Neural progenitor cell (in vitro differentiated cells): ENCODE measurements at places on chromosomes 6 and 20.

DNA sequence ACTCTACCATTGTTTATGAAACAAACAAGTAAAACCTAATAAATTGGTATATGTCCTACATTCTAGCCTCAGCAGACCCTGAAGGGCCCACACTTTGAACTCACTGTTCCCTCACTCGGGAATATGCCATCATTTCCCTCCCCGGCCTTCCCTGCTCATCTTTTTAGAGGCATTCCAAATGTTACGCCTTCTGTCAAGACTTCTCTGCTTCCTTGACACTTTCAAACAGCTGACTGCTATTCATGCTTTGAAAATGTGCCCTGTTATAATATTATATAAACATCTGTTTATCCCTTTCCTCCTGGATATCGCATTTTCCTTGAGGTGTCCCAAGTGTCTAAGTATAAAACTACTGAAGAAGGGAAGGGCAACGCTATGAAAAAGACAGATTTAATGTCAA, 249.5 kb upstream of the THEMIS start:
- DNase-seq, result no peak

DNA sequence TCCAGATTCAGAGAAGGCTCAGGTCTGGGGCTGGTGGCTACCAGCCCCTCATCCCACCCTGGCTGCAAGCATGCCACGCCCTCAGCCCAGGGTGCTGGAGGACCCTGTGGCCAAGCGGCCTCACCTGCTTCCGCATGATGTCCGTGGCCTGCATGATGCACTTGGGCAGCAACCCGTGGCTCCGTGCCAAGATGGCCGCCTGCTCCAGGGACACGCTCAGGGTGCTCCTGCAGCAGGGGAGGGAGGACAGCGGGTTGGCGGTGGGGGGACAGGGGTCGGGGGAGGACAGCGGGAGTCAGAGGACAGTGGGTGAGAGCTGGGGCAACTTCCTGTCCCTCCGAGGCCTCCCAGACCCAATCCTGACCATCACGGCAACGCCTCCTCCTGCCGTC, 200.1 kb downstream of the PREX1 start:
- no peak for DNase-seq

GRCh38 chr6:18186033-18186432, 30.8 kb downstream of the KDM1B start:
- DNase-seq, result peak; percentile 28

- no peak for DNase-seq
These were observed 5.8 kb upstream of the PLTP start for GRCh38 chr20:45917790-45918141.

DNA sequence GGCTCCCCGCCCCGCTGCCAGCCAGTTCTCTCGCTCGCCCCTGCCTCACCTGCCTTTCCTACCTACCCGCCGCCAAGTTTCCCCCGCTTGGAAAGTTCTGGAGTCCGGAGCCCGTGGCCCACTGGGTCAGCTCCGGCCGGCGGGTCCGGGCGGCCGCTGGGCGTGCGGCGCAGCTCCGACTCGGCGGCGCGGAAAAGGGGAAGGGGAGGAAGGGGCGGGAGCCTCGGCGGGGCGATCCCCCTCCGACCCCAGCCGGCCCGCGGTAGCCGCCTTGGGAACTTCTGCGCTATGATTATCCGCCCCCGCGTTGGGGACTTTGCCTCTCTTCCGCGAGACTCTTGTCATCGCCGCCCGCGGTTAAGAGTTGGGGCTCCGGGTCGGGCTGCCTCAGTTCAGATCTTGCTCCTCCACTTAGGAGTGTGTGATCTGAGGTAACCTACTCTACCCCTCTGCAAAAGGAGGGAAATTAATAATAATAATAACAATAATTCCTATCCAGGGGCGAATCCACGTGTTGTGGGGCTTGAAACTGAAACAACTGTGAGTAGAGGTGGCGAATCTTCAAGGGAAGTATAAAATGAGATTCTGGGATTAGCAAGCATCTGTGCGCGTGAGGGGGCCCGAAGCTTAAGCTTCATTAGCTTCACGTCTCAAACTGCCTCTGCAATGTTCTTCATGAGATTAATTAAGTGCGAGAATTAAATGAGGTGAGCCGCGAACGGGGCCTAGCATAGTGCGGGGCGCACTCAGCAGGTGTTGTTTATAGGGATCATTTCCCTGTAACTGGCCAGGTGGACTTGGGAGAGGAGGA, 30.8 kb downstream of the SF3B5 start:
- DNase-seq, result peak; percentile 70

DNA sequence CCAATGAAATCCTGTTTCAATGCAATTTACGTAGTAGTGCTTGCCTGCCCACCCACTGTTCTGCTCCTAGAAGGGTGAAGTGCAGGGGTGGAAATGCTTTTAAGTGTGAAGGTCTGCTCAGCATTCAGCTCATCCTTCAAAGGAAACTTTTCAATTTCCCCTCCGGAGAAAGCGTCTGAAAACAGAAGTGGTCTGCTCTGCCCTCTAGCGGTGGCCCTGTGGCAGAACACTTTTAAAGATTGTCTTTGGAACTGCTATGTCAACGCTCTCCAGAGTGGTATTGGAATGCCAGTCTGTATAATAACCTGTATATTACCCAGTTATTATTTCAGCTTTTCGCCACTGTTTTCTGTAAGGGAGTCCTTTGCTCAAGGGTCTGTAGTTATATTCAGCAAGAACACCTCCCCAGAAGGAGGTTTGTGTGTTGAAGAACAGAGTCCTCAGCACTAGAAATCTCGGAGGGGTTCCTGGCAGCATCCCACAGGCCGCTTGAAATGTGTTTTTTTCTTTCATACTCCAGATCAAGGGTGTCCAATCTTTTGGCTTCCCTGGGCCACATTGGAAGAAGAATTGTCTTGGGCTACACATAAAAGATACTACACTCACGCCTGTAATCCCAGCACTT, 63.1 kb upstream of the KLHL31 start:
- DNase-seq, result peak; percentile 66

- no peak for DNase-seq
These were observed 3.1 kb downstream of the YTHDF1 start for GRCh38 chr20:63212792-63213191.

- DNase-seq, result no peak
These were observed 76.5 kb upstream of the TMEM170B start for GRCh38 chr6:11460837-11461661.

- DNase-seq, result no peak
These were observed 11.9 kb downstream of the DNPH1 start for GRCh38 chr6:43217351-43217750.

GRCh38 chr6:32439139-32439538, 548 bp upstream of the HLA-DRA start:
- DNase-seq, result no peak

- DNase-seq, result no peak
These were observed 71.3 kb downstream of the TRERF1 start for GRCh38 chr6:42380228-42380979.

DNA sequence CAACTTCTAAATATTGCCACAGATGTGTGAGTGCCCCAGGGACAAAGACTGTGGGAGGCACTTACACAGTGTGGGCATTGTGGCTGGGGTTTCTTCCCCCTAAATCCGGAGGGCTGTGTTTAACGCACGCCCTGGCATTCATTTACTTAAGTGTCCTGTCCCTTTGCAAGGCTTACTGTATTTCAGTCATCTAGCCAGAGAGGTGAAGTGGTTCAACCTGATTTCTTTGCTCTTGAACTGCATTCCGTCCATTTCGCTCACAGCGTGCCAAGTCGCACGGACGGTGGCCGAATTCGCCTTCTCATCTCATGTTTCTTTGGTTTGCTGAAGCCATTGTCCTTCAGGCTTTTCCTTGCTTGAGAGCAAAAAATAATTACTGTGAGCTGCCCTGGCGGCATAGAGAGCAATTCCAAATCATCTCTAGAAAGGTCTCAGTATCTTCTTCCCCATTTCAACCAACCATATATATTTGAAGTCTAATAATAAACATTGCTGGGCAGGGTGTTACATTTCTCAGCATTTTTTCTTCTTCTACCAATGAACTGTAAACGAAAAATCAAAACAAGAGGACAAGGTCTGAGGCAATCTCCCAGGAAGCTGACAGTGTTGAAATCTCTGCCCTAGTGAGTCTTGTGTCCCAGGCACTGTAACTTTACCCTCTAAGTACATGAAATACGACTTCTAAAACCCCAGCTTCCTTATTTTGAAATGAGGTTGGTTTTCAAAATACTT, 16.9 kb downstream of the SYTL3 start:
- no peak for DNase-seq

DNA sequence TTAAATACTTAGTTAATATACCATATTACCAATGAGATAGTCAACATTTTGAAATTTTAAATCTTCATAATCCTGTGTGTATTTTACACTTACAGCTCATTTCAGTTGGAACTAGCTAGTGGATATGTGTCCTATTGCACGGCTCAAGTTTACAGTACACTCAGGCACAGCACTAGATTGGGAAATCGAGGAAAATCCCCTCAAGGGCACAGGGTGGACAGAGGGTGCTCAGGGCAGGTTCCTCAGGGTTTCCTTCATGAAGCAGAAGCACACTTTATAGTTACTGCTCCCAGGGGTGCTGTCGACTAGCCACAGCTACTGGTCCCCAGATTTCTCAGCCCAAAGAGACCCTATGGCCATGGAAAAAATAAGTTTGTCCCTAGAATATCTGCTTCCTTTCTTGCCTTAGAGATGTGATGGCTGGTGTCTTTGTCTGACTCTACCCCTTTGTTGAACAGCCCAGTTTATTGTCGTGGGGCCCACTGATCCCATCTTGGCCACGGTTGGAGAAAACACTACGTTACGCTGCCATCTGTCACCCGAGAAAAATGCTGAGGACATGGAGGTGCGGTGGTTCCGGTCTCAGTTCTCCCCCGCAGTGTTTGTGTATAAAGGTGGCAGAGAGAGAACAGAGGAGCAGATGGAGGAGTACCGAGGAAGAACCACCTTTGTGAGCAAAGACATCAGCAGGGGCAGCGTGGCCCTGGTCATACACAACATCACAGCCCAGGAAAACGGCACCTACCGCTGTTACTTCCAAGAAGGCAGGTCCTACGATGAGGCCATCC, 1.5 kb downstream of the BTN2A1 start:
- no peak for DNase-seq
